ENCODE measurements at places on chromosomes 4 and X. TPM values are rescaled to one million over a fixed set of nuclear protein-coding genes. Genes with fewer than 3 reads are reported as not detected.

The NOCT gene
- total RNA-seq, result 14.9 TPM

DNA sequence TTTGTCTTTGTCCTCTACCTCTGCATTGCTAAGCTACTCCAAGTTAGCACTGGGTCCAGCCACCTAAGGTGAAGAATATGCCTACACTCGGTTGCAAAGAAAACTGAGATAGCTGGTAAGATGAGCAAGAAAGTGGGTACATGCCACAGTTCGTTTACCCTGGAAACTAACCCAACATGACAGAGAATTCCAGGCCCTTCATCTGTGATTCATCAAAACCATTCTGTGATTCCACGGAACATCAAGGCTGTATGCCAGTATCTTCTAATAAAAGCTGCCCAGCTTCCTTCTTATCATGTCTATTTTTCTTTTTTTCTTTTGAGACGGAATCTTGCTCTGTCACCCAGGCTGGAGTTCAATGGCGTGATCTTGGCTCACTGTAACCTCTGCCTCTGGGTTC is 58.7 kb upstream of the SPANXC start:
- H3K36me3 ChIP-seq, result no peaks in the 10 kb centered on the region
- no peak overlapping the region for H3K4me3 ChIP-seq
- no peak overlapping the region for H3K27ac ChIP-seq
- no peaks in the 10 kb centered on the region for H3K27me3 ChIP-seq
- DNase-seq, result no peak
- H3K4me1 ChIP-seq, result no peaks in the 10 kb centered on the region

The SPP1 gene
- 1.1 TPM for total RNA-seq

GRCh38 chr4:72842323-72842722 is 227.2 kb downstream of the COX18 start:
- no peaks in the 10 kb centered on the region for H3K27me3 ChIP-seq
- no peak for DNase-seq
- no peaks in the 10 kb centered on the region for H3K4me1 ChIP-seq
- no peaks in the 10 kb centered on the region for H3K36me3 ChIP-seq

- H3K27me3 ChIP-seq, result no peaks in the 10 kb centered on the region
- no peak overlapping the region for H3K27ac ChIP-seq
- no peaks in the 10 kb centered on the region for H3K4me1 ChIP-seq
- DNase-seq, result no peak
- no peaks in the 10 kb centered on the region for H3K36me3 ChIP-seq
Measured at GRCh38 chr4:163649557-163650091, 155.1 kb downstream of the TMA16 start.

The EDNRA gene
- 0.15 TPM for total RNA-seq

The VSIG4 gene
- 0.36 TPM for total RNA-seq

- H3K27me3 ChIP-seq, result no peaks in the 10 kb centered on the region
- H3K27ac ChIP-seq, result no peak overlapping the region
- H3K36me3 ChIP-seq, result no peaks in the 10 kb centered on the region
- H3K4me1 ChIP-seq, result no peaks in the 10 kb centered on the region
Measured at GRCh38 chrX:133325422-133325821, 89.9 kb downstream of the GPC4 start.

The MAN2B2 gene
- total RNA-seq, result 14.2 TPM

DNA sequence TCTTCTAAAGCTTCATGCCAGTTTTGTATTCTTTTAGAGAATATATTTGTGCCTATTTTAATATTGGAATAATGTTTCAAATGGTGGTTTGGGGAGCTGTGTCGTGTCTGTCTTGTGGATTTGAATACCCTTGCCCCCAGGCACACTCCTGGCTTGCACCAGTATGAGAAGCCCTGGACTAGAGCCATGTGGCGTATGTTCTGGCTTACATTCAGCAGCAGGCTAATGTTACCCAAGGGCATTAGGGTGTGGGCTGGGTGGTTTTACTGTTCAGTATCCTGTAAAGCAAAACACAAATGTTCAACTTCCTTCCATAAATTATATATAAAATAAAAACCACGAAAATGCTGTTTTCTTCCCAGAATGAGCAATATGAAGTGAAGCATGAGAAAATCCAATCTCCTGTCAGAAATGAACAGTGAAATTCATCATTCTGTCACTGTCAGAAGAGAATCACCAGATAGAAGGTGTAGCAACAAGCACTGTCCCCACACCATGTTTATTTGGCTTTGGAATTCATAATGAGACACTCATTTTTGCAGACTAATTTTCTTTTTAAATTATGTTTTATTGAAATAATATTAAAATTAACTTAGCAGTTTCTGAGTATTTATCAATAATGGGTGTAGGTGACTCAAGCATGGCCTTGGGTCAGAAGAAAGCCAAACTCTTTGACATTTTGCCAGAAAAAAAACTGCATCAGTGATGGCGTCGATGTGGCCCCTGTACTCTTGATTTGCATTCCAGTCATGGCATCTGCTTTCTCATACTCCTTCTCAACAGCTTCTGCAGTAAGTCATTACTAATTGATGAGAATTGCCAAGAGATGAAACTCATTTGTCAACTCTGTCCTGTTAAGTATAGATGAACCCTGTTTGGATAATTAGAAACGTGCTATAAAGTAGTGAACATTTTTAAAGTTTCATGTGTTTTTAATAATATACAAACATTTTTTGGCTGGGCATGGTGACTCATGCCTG is 43.8 kb downstream of the WWC2 start:
- no peaks in the 10 kb centered on the region for H3K4me1 ChIP-seq
- H3K4me3 ChIP-seq, result no peak overlapping the region
- DNase-seq, result no peak
- H3K27ac ChIP-seq, result no peak overlapping the region

The PDGFRA gene
- 0.40 TPM for total RNA-seq

- DNase-seq, result no peak
- H3K27ac ChIP-seq, result no peak overlapping the region
- no peak overlapping the region for H3K4me3 ChIP-seq
- no peaks in the 10 kb centered on the region for H3K36me3 ChIP-seq
- H3K4me1 ChIP-seq, result peaks cover 4% of the 10 kb centered on the region
Measured at GRCh38 chrX:72094894-72095293, 36.8 kb downstream of the RTL5 start.

DNA sequence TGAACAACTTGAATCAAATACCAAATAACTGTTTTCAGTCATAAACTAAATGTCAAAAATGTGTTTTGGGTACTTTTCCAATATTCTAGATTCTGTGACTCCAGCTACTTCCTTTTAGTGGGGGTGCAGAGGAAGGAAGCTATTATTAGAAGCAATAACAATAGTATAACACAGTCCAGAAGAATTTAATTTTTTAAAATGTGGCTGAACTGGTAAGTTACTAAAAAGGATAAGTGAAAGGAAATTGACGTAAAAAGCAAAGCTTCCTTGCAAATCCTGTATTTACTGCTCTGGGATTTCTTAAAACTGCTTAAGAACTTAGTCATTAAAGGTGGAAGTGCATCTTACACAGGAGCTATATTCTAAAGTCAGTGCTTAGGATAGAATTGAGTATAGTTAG is 53.2 kb downstream of the MOSPD2 start:
- no peaks in the 10 kb centered on the region for H3K27me3 ChIP-seq
- H3K27ac ChIP-seq, result no peak overlapping the region
- DNase-seq, result no peak
- no peaks in the 10 kb centered on the region for H3K36me3 ChIP-seq

GRCh38 chr4:165520086-165520485 is 141.3 kb downstream of the CPE start:
- H3K4me1 ChIP-seq, result no peaks in the 10 kb centered on the region
- DNase-seq, result no peak
